ENCODE measurements at places on chromosomes 16 and 17.

GRCh38 chr17:82880620-82881323 is 41.0 kb upstream of the ZNF750 start:
- no peak for DNase-seq

DNA sequence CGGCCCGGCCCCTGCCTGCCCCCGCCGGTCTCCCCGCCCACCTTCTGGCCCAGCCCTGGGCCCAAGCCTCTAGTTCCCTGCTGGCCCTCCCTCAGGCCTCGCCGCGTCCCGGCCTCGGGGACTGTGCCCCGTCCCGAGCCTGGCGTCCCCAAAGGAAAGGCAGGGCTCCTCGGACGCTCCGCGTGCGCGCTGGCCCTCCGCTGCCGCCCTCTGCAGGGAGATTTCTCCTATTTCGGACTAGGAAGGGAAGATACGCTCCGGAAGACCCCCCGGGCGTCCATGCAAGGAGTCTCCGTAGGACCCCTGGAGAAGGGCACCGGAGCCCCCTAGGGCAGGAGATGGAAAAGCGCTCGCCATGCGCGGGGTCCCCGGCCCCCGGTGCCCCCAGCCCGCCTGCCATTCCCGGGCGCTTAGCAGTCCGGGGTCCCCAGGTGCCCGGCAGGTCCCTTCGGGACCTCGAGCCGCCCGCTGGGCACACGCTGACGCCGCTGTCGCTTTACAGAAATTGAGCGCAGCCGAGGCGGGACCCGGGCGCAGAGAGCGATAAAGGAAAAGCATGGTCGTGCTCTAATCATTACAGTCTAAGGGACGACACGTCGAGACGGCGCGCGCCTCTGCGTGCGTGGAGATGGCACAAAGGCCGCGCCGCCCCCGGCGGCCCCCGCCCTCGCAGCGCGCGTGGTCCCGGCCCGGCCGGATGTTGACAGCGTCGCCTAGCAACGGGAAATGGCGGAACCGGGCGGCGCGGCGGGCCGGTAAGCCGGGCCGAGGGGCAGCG is at the start of gene CCDC40:
Gene CCDC40 (plus strand): TSS at position 706 of the 778 bp plus-strand sequence. CDS start 21 bp downstream, at position 727.
- peak; percentile 77 for DNase-seq

GRCh38 chr17:36469733-36470132 is 16.7 kb upstream of the ZNHIT3 start:
- no peak for DNase-seq

DNA sequence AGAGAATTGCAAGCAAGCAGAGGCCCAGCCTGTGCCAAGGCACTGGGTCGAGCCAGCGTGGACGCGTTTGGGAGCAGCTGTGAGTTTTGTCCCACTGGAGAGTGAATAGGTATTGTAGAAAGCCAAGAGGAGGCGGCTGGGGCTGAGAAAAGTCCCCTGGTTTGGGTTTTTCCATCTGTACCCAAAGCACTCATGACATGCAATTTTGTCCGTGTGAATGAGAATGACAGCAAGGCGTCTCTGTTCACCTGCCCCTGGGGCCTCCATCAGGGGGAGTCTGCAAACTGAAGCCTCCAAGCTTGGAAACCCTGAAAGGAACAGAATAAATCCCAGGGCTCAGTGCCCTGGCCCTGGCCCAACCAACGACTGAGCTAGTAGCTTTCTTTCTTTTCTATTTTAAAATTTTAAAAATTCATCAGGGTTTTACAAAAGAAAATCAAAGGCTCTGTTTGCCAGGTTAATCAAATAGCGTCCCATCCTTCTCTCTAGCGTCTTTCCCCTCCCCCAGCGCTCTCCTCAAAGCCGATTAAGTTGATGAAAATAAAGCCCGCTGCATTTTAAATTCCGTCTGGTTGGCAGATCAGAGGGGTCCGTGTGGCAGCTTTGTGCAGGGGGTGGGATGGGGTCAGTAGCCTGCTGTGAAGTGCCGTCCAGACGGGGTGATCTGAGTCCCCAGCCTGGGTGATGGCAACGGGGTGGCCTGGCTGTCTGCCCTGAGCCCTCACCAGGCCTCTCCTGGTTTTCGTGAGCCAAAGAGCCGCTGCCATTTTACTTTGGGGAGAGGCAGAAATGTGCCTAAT is 171.0 kb downstream of the KATNIP start:
- DNase-seq: no peak

DNA sequence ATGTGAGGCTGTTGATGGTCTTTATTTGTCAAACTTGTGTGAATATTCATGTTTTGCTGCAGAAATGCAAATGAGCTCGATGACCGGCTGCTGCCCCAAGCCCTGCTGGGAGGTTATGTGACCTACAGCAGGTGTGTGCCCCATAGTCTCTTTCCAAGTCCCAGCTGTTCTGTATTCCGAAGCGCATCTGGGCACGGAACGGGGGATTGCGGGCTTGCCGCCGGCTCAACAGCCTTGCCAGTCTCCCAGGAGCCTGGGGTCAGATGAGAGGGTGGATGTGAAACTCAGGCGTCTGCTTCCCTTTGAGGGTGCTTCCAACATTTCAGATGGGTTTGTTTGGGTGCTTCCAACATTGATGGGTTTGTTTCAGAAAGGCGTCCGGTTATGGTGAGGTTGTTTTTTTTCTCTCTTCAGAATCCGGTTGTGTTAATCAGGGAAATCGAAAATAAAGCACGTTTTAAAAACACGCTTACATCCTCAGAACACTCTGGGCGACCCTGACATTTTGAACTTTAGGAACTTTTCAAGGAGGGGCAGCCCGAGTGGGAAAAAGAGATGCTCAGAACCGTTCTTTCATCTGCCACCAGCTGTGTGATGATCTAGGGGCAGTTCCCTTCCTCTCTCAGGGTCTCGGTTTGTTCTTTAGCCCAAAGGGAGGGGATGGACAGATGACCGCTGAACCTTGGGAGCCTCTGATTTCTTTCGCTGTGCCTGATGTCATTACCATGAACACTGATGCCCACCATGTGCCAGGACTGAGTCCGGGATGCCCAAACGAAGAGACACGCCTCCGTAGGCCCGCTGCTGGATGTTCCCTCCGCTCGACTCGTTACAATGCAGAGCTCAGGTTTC is 47.8 kb upstream of the AMZ2 start:
- no peak for DNase-seq

GRCh38 chr17:28738680-28739384 is 5.0 kb upstream of the TRAF4 start:
- DNase-seq: peak; percentile 47

DNA sequence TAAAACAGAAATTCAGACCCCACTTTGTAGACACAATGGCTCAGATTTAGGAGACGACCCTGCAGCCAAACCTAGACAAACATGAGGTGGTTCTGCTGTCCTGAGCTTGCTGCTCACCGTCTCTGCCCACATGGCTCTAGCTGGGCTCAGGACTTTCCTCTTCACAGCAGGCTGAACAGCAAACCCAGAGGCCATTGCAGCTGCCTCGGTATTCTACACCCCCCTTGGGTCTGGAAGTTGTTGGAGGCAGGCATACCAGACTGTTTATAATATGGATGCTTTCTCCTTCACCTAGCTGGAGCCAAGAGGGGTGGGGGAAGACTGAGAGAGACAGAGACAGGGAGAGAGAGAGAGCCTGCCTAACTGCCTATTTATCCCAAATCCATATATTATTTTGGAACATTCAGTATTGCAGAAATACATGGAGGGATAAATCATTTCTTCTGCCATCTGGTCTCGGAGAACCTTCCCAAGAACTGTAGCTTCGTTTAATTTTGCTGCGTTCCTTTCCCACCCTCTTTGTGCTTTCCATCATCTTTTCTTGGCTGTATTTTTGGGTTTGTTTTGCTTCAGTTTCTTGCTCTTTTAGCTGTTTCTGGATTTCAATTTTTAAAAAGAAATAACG is 628.2 kb upstream of the RBFOX1 start:
- no peak for DNase-seq

DNA sequence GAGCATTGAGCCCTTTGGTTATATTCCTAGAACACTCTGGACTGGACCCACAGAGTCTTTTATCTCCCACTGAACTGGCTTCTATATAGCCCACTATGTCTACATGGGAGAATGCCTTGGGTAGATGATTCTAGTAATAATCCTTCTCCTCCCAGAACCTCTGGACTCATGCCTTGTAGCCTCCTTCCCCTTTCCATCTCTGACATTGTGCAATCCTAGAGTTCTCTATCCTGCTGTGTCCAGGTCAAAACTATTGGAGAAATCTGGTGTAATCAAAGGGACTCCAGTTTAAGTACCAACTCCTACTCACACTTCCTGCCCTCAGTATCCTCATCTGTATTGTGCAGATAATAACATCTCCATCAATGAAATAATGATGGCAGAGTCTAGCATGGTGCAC is 9.1 kb downstream of the RCVRN start:
- no peak for DNase-seq

- no peak for DNase-seq
These were observed 256.6 kb downstream of the CPPED1 start for GRCh38 chr16:12546918-12547607.

DNA sequence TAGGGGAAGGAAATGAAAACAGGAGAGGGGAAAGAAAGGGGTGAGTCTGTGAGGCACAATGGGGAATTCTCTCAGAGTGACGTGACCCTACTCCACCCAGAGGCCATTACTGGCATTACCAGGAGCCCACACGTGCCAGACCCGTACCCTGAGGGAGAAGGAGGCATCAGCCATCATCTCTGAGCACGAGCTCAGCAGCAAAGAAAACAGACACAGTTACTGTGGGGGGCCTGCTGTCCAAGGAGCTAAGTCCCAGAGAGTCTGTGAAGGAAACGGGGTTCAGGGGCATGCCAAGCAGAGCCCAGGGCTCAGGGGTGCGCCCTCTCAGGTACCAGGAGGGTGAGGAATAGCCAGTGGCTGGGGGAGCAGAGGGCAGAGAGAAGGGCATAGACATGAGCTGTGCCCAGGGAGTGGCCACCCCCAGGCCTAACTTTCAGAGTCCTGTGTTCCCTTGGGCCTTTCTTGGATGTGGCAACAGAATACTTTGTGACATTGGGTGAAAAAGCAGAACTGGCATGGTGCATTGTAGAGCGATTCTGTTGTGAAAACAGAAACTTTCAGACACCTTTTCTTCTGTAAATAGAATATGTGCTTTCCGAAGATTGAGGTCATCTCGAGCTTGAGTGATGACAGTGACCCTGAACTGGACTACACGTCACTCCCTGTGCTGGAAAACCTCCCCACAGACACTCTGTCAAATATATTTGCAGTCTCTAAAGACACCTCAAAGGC is 11.3 kb downstream of the TAF1C start:
- DNase-seq: peak; percentile 79

GRCh38 chr16:78372277-78372676 is 272.8 kb downstream of the WWOX start:
- no peak for DNase-seq

DNA sequence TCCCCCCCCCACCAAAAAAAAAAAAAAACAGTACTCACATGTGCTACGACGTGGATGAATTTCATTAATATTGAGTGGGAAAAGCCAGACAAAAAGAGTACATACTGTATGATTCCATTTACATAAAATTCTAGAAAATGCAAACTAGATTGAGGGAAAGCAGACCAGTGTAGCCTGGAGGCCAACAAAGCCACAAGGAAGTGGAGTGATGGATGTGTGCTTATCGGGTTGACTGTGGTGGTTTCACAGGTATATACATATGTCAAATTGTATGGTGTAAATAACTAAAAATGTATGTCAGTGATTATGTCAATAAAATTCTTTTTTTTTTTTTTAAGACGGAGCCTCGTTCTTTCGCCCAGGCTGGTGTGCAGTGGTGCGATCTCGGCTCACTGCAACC is 1.9 kb upstream of the PLD6 start:
- DNase-seq: no peak

DNA sequence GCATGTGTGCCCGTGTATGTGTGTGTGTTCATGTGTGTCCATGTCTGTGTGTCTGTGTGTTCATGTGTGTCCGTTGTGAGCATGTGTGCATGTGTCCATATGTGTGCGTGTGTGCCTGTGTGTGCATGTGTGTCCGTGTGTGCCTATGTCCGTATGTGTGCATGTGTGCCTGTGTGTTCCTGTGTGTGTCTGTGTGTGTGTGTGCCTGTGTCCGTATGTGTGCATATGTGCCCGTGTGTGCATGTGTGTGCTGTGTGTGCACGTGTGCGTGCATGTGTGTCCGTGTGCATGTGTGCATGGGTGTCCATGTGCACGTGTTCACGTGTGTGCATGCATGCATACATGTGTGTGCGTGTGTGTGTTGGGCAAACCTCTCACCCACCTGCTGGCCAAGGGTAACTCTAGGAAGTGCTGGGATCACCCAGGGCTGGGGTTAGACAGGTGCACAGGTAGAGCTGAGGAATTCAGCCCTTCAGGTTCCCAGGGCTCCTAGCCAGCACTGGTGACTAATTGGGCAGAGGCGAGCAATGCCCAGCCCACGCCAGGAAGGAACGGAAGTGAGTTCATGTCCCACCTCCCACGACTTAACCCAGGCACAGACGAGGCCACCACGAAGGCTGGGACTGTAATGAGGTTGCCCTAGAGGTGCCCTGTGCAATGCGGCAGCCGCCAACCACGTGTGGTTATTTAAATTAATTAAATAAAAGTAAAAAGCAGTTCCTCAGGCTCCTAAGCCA is 8.2 kb upstream of the CSNK1D start:
- peak; percentile 70 for DNase-seq

DNA sequence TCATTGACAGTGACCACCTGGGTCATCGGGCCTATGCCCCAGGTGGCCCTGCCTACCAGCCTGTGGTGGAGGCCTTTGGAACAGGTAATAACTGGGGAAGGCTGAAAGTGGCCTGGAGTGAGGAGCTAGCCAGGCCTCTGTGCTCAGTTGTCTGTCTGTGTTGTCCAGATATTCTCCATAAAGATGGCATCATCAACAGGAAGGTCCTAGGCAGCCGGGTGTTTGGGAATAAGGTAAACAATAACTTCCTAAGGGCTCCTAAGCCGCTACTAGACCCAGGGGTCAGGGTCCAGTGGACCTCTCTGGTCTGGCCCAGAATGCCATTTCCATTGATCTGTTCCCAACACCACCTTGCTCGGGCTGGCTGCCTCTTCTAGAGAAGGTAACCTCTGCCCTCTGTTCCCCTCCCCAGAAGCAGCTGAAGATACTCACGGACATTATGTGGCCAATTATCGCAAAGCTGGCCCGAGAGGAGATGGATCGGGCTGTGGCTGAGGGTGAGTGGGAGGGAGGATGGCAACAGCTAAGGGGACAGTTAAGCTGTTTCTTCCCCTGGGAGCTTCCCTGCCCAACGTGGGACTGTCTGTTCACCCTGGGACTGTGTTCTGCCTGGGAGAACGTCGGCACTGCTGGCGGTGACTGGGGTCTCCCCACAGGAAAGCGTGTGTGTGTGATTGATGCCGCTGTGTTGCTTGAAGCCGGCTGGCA is 1.9 kb upstream of the MLX start:
- DNase-seq: no peak

- DNase-seq: no peak
These were observed 46.1 kb upstream of the MYOCD start for GRCh38 chr17:12619459-12620199.

GRCh38 chr16:27498916-27499658 is 50.6 kb downstream of the GTF3C1 start:
- no peak for DNase-seq

GRCh38 chr16:61569028-61569427 is 467.2 kb downstream of the CDH8 start:
- DNase-seq: no peak

All from activated CD4-positive, alpha-beta T cell treated with anti-CD3 and anti-CD28 coated beads for 48 hours (primary cell).